ENCODE measurements at places on chromosomes 4 and X. TPM values are rescaled to one million over a fixed set of nuclear protein-coding genes. Genes with fewer than 3 reads are reported as not detected.

- DNase-seq, result no peak
Measured at GRCh38 chrX:146054311-146054710, 236.7 kb downstream of the SLITRK2 start.

- peak; percentile 14 for DNase-seq
Measured at GRCh38 chrX:71514367-71515037, 18.4 kb upstream of the OGT start.

DNA sequence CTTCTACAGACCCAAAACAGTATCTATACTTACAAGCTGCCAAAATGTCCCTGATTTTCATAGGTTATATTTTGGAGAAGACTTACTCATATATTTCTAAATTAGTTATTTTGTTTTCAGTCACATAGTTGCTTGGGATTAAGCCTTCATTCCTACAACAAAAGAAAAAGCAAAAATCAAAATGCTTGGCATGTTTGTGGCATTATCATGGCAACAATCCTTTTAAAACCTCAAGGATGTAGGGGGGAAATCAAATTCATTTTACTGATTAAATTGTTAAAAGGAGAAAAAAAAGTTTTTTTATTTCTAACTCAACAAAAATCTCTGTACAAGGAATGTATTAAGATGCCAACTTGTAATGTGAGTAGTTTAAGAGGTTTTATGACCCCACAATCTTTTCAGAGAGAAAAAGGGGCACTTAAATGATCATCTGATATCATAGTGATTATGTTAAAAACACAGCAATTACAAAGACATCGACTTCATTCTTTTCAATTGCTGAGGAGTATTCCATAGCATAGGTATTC, 23.5 kb downstream of the TXK start:
- DNase-seq, result peak; percentile 34

The WAS gene
- total RNA-seq, result 0.19 TPM

- DNase-seq, result peak; percentile 44
Measured at GRCh38 chrX:149504226-149504914, 736 bp downstream of the IDS start.

The SMIM10L2A gene
- 0.08 TPM for total RNA-seq

DNA sequence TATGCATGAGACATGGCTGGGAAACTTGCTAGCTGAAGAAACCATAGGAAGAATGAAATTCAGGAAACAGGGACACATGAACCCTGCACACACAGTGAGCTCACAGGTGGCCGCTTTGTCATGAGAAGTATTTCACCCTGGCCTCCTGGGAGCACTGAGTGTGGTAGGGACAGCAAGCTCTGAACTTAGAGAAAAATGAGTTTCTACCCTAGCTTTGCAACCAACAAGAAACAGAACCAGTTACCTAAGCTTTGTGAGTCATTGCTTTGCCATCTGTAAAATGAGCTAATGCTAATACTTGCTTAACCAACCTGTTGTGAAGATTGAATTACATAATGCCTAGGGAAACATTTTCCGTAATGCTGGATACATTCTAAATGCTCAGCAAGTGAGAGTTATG, 206.6 kb upstream of the HS3ST1 start:
- DNase-seq, result peak; percentile 36

The MTCP1 gene
- total RNA-seq, result 1.1 TPM

DNA sequence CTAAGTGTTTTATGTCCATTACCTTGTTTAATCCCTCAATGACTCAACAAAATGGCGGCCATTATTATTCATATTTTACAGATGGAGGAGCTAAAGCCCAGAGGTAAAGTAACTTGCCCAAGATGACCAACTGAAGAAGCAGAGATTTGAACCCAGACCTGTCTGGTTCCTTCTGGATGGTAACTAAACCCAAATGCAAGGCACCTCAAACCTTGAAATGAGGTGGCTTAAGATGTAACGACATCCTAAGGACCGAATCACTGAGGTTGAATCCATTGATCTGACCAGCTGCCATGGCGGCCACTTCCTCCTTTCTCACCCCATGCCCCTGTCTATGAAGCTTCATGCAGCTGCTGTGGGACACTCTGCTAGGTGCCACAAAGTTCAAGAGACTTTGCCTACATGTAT, 932 bp downstream of the TLR10 start:
- no peak for DNase-seq

DNA sequence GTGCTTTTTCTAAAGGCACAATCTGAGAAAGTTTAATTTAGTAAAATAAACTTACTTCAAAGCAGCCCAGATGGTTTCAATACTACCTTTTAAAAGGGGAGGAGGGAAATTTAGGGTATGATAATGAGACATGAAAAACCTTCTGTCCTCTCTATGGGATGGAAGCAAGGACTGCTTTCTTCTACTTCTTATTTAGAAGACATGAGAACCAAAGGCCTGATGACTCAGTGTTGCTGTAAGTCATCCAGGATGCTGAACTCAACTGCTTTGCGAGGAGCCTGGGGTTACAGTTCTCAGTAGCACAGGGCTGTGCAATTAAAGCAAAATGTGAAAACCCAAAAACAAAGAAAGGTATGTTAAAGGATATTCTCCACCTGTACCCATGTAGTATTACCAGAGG, 140.8 kb upstream of the EDNRA start:
- DNase-seq, result peak; percentile 52

DNA sequence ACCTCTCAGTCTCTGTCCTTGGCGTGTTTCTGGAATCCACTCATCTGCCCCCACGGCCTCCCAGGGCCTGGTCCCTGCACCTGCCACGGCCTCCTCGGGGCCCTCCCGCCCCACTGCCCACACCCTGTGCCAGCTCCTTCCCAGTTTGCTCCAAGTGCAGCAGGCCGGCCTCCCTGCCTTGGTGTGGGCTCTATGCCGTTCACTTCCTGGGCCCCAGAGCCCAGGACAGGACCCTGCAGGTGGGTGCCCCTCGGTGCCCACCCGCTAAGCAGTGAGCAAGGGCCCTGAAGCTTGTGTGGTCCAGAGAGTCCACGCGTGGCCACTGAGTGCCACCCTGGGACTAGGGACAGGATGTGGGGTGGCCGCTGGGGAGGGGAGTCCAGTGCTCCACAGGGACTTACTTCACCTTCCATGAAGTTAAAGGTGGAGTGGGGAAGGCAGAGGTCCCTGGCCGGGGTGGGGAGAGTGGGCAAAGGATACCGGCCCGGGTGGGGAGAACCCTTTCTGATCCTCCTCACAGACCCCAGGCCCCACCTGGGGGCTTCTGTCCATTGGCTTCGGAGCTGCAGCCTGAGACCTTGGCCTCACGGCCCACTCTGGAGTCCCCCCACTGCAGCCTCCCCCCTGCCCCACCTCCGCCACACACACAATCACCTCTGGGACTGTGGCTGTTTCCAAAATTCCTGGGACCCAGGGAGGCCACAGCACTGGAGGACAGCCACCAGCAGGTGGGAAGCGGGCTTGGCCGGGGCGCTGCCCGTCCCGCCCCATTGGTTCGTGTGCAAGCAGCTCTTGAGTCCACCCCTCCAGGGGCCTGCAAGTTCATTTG, 60.0 kb upstream of the NKX1-1 start:
- DNase-seq, result no peak
